ENCODE measurements at places on chromosomes 4 and X. TPM values are rescaled to one million over a fixed set of nuclear protein-coding genes. Genes with fewer than 3 reads are reported as not detected.

- peak; percentile 79 for DNase-seq
Measured at GRCh38 chr4:156298230-156298629, 344.6 kb upstream of the CTSO start.

- DNase-seq = no peak
Measured at GRCh38 chr4:3524920-3525319, 7.3 kb downstream of the LRPAP1 start.

DNA sequence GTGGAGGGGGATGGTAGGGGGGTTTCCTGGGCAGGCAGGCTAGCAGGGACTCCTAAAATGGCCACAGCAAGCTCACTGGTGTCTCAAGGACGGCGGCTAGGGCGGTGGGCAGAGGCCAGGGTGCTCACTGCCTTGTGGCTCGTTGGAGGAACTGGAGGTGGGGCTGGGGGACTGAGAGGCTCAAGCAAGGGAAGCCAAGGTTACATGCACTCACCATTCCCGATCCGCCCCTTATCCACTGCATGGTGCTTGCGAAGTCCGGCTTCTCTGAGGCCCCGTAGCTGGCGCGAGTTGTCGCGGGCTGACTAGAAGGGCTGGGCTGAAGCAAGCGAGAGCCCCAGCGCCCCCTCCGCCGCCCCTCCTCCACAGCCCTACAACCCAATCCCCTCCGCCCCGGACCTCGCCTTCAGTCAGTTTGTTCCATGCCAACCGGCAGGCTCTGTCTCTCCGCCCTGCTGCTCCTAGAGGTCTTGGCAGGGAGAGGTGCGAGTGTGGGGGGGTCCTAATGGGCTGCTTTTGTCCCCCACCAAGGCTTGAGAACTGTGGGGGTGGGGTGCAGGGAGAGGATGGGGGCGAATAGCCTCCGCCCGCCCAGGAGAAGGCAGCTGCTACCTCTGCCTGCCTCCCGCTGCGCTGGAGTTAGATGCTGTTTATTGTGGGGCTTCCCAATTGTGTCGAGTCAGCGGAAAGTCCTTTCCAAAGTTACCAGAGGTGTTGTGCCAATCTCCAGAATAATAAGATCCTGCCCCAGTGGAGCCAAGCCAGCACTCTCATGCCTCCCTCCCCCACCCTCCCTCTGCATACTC, at the start of gene ARHGEF9:
Gene ARHGEF9 (minus strand): TSS at position 313 of the 806 bp plus-strand sequence. CDS start 69 bp downstream, at position 244.
- DNase-seq = peak; percentile 1

DNA sequence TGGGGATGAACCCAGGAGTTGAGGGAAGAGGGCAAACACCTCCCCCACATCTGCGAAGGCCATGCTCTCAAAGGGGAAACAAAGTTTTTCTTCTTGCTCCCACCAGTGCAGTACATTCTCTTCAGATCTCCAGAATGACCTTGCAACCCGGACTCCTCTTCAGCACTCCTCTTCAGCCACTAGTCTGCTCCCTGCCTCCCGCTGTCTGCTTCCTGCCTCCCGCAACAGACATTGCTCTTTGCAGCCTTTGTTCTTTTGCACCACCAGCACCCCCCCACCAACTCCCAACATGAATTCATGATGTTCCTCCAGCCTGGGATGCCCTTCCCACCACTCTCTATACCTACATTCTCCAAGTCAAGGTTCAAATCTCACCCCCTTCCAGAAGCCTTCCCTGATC, 32.1 kb downstream of the UTP14A start:
- no peak for DNase-seq

DNA sequence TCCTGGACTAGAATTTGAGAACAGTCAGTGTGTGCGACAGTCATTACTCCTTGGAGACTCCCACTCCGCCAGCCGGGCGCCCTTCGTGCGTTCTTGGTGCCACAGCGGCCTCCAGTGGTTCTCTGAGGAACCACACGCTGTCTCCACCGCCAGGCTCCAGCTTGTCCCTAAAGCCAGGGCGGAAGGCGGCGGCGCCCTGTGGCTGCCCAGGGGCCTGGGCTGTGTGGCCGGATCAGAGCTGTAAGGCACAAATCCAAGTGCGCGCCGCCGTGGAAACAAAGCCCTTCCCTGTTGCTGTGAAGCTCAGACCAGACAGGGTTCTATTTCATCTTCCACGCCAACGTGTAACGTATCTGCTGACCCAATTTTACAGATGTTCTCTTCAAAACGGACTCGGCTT, 34.2 kb downstream of the IDS start:
- DNase-seq = peak; percentile 55

GRCh38 chr4:172392741-172393140, 579.5 kb downstream of the GALNTL6 start:
- no peak for DNase-seq

DNA sequence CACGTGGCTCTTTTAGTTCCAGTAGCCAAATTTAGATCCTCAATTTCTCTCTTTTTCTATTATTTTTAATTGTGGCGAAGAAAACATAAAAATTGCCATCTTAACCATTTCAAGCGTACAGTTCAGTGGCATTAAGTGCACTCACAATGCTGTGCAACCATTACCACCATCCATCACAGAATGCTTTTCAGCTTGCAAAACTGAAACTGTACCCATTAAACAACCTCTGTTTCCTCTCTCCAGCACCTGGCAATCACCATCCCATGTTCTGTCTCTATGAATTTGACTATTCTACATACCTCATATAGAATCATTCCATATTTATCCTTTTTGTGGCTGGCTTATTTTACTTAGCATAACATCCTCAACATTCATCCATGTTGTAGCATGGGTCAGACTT, 74.9 kb downstream of the METTL14 start:
- no peak for DNase-seq

DNA sequence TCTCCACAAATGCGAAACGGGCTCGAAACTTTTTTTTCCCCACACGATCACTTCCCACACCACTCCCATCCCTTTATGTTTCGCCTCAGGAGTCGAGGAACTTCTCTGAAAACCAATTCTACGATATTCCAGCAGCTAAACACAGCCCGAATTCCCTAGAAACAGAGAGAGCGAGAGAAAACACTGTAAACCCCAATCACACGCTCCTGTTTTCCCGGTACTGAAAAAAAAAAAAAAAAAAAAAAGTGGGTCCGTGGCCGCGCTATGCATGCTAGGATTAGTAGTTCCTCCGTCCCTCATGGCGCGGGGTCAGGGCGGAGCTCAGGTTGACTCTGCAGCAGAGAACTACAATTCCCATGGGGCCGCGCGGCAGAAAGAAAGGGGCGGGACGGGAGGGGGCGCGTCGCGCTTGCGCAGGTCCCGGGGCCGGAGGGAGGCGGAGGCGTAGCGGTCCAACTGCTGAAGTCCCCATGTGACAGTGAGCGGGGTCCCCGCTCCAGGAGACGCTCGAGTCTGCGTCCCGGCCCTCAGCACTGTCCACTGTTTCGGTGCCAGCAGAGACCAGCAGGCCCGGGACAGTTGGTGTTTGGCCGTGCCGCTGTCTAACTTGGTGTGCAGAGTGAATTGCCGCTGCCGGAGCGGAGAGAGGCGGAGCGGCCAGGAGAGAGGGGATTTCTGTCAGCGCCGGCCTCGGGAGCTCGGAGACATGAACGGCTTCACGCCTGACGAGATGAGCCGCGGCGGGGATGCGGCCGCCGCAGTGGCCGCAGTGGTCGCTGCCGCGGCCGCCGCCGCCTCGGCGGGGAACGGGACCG, at the start of gene SAP30:
Gene SAP30 (plus strand): TSS at position 478 of the 815 bp plus-strand sequence. CDS start 229 bp downstream, at position 707.
- DNase-seq = peak; percentile 98

DNA sequence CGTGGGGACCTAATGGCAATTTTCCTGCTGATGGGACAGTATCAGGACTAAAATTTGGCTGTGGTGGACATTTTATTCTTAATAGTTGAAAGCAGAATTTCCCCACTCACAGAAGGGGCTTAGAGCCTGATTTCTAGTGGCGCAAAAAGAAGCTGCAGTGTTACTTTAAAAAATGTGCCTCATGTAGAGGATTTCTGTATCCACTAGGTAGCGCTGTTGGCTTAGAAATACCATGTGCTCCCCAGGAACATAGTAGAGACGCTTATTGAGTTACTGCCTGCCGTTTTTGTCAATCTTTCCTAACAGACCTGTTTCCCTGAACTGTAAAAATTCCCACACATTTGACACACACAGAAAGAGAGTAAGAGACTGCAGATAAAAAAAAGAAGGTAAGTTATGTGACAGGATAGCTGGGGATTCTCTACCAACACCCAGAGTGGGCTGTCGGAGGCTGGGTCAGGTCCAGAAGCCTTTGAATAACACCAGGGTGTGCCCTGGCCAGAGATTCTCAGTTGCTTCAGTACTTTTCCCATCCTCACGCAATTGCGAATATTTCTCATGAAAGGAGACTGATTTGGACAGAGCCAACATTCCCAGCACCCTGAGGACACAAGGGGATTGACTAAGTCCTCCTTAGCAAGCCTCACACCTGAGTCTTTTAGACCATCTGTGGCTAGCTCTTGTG, 88.4 kb downstream of the ZXDA start:
- peak; percentile 1 for DNase-seq

GRCh38 chr4:150826306-150826705, 188.8 kb downstream of the LRBA start:
- DNase-seq = no peak

DNA sequence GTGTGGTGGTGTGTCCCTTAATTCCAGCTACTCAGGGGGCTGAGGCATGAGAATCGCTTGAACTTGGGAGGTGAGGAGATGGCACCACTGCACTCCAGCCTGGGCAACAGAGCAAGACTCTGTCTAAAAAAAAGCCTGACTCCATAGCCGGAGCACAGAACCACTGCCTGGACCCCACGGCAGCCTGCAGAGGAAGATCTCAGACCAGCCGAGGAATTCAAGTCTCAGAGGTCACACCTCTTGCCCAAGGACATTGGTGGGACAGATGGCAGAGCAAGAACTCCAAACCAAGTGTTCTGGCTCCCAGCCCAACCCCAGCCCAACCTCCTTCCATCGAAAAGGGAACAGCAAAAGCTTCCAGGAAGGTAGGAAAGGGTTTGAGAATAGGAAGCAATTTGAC, 70.8 kb downstream of the SMIM20 start:
- DNase-seq = no peak

DNA sequence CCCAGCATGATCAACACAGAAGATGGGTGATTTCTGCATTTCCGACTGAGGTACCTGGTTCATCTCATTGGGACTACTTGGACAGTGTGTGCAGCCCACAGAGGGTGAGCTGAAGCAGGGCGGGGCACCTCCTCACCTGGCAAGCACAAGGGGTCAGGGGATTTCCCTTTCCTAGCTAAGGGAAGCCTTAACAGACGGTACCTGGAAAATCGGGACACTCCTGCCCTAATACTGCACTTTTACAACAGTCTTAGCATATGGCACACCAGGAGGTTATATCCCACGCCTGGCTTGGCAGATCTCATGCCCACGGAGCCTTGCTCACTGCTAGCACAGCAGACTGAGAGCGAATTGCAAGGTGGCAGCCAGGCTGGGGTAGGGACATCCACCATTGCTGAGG, 92.9 kb upstream of the GRID2 start:
- no peak for DNase-seq

- DNase-seq = no peak
Measured at GRCh38 chr4:53016099-53016820, 154.1 kb downstream of the RASL11B start.

DNA sequence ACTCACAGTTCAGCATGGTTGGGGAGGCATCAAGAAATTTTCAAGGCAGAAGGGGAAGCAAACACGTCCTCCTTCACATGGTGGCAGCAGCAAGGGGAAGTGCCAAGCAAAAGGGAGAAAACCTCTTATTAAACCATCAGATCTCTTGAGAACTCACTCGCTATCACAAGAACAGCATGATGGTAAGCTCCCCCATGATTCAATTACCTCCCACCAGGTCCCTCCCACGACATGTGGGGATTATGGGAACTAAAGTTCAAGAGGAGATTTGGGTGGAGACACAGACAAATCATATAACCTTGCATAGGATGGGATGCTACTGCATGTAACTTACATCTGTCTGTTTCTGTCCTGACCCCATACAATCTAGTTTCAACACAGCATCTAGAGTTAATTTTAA, 511.8 kb upstream of the ARX start:
- no peak for DNase-seq

DNA sequence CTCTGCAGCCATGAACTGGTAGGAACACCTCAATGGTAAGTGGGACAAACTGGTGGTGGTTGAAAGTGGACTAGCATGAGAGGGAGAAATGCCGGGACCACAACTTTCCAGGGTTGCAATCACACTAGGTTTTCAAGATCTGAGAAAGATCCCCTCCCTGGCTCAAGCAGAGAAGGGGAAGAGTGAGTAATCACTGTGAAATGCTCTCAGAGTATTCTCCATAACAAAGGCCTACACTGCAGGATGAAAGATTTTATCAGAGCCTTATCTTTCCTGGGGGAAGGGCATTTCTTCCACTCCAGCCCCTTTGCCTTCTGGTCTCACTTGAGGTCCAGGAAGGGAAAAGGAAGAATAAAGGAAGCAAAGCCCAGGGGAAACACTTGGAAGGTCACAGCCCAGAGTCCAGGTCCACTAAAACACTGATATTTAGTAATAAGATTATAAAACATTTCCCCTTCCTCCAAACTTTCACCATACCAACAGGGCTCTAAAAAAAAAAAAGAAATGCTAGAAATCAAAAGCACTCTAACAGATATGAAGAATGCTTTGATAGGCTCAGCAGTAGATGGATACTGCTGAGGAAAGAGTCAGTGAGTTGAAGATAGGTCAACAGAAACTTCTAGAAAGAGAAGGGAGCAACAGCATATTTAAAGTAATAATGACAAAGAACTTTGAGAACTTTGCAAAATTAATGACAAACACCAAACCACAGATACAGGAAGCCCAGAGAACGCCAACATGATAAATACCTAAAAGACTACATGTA, 95.9 kb downstream of the WDFY3 start:
- DNase-seq = no peak

The PAGE2 gene
- not detected for total RNA-seq

Data from MG63 (cell line).